ENCODE measurements at places on chromosomes 5 and 9.

GRCh38 chr9:21037278-21037677 lies 5.8 kb upstream of the HACD4 start:
- no peak for DNase-seq

DNA sequence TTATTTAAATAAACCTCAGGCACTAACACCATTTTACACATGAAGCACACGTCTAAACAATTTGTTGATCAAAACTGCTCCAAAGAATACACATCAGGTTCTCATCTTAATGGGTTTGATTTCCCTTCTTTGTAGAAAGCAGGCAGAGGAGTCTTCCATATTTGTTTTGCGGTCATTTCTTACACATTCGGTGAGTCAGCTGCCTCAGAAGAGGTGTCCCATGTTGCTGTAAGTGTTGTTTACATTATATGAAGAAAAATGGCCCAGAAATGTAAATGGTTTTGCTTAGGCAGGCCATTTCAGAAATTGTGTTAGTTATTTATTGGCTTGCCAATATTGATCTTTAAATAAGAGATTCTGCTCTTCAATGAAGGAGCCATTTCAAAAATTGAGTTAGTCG lies 325.8 kb downstream of the TENT4A start:
- no peak for DNase-seq

GRCh38 chr5:145975361-145976066 lies 39.1 kb downstream of the SH3RF2 start:
- no peak for DNase-seq

- DNase-seq = no peak
Observed at GRCh38 chr9:37374892-37375291, 47.6 kb upstream of the GRHPR start.

DNA sequence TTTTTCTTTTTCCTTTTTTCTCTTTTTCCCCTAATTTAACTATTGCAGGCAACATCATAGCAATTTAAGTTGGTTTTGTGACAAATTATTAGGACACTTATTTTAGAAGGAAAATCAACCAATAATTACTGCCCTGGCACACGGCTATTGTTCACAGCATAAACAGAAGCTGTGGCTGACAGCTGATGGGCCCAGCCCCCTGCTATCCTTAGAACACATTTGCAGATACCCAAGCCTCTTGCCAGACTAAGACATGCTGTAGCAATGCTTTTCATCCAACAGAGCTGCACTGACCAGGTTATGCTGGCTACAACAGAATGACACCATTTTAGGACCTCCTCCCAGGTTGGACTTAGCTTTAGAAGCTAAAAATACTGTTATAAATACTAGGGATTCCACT lies 852.7 kb upstream of the DMAC1 start:
- DNase-seq = no peak

GRCh38 chr5:57566914-57567313 lies 84.3 kb upstream of the ACTBL2 start:
- no peak for DNase-seq

DNA sequence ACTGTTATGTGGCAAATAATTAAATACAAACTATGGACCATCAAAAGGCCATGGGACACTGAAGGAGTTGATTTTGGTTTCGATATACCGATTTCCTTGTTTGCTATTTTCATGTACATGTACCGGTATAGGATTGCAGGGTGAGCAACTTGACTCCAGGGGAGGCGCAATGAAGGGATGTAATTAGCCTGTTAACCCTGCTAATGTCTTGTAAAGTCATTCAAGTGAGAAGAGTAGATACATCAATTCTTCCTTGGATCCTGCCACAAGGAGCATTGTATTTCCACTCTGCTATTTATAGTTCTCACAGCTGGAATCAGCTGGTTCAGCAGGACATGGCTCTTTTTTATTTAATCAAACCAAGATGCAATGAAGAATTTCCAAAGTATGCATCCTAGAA lies 102.0 kb downstream of the STK32A start:
- no peak for DNase-seq
